ENCODE measurements at places on chromosomes 4 and X.

- DNase-seq = no peak
Measured at GRCh38 chrX:15714529-15714928, 23.5 kb upstream of the CA5B start.

DNA sequence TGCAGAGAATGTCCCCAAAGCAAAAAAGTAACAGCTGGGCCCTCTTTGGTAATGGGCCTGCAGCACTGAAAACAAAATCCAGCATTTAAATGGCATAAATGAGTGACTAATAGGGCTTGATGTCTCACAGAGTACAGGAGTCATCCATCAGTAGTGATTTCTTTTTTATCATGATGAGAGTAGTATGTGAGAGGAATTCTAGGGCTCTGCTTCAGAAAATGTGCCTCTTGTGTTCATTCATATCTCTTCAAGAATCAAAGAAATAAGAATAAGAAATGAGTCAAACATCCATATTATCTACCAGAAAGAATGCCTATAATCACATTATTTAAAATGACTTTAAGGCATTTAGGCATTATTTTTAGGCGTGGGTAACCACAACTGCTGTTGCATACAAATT lies 792.9 kb upstream of the HTR2C start:
- no peak for DNase-seq

- no peak for DNase-seq
Measured at GRCh38 chrX:40145923-40146261, 48.1 kb upstream of the BCOR start.

- DNase-seq = no peak
Measured at GRCh38 chrX:150270622-150271021, 92.5 kb upstream of the MAMLD1 start.

DNA sequence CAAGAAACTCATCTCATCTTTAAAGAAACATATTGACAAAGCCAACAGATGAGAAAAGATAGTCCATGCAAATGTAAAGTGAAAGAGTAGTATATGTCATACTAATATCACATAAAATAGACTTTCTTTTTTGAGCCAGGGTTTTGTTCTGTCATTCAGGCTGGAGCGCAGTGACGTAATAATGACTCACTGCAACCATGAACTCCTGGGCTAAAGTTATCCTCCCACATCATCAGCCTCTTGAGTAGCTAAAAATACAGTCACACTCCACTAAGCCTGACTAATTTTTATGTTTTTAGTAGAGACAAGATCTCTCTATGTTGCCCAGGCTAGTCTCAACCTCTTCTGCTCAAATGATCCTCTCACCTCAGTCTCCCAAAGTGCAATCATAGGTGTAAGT lies 51.8 kb upstream of the TRAM1L1 start:
- DNase-seq = no peak

GRCh38 chr4:36222702-36223101 lies 21.6 kb downstream of the ARAP2 start:
- no peak for DNase-seq

GRCh38 chr4:163391756-163392155 lies 48.1 kb downstream of the NPY5R start:
- no peak for DNase-seq

DNA sequence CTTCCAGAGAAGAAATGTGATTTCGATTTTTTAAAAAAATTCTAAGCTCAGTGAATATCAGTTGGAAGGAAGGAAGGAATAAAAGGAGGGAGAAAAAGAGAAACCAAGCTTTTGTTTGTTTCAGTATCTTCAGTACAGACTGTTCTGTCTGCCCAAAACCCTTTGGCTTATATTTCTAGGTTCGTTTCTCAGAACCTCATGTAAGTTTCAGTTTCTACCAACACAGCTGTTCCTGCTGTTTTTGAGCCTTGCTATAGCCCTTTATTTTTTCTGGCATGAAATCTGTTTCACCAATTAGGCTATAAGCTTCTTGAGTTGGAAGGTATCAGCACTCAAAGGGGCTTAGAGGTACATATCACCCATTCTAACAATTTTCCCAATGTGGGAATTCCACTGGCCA lies 157.9 kb downstream of the GBA3 start:
- DNase-seq = no peak

DNA sequence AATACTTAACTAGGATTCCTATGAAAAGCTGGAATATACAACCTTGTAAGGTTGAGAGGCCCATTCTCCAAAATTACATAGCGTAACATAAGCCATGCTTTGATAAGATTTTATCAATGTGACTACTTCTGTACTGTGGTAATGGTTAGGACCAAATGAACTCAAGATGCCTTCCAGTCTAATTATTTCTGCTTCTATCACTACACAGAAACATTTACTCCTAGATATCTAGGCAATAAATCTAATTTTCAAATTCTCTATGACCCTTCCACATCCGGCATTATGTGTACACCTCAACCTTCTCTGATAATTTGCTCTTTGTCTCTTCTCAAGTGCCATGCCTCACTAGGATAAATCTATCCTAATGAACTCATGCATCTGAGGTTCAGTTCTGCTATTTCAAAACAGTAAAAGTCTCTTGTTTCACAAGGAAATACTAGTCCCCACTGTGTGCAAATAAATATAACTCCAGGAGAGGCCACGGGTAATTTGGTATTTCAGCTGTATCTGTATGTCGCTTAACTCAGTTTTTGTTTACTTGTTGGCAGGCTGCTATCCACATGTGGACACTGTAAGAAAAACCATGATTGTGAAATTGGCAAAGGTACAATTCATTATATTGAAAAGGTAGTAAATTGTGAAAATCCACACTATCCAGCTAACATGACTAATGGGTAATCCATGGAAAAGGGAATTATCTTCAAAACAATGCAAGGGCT lies 93.3 kb downstream of the PRDM5 start:
- no peak for DNase-seq

DNA sequence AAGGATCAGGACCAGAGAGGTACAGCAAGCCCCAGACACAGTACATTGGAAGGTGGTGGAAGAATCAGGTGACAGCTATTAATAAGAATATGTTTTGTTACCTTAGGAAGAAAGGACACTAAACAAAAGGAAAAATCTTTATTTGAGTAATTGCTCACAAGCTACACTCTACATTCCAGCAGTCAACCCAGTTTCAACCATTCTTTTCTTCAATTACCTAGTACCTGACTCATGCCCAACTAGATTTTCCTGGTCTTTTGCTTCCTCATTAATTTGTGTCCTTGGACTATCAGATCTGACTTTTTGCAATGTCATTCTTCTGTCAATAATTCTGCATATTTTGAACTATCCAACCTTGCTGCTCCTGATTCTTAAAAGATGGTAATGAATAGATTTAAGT lies 22.5 kb upstream of the GLRA2 start:
- DNase-seq = no peak

DNA sequence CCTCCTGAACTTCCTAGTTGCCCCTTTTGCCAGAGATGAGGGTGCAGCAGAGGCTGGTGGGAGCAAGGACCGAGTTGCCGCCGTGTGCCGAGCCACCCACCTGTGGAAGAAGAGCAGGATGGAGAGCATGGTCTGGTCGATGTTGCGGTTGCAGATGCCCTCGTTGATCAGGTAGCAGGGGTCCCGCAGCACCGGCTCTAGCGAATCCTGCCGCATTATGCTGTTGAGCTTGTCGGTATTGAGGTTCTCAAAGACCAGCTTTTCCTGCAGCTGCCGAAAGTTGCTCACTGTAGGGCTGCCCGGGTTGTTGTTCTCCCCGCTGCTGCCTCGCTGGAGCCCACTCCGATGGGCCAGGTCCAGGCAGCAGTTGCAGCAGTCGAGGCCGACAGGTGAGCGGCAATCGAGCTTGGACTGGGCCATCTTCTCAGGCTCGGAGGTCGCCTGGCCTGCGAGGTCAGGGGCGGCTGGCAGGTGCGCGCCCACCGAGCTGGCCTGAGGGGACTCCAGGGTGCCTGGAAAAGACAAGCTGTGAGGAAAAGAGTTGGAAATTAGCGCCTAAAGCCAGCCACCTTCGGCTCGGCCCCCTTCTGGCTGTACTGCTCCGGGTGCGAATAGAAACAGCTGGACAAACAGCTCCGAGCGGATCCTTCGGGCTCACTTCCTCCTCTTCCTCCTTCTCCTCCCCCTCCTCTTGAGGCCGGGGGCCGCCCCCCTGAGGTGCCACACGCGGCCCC lies 420 bp downstream of the TSC22D3 start:
- DNase-seq = peak; percentile 4

- DNase-seq = no peak
Measured at GRCh38 chrX:72060196-72060920, 71.4 kb downstream of the RTL5 start.

Measured in naive B cell (primary cell).